ENCODE measurements at places on chromosomes 4 and X.

DNA sequence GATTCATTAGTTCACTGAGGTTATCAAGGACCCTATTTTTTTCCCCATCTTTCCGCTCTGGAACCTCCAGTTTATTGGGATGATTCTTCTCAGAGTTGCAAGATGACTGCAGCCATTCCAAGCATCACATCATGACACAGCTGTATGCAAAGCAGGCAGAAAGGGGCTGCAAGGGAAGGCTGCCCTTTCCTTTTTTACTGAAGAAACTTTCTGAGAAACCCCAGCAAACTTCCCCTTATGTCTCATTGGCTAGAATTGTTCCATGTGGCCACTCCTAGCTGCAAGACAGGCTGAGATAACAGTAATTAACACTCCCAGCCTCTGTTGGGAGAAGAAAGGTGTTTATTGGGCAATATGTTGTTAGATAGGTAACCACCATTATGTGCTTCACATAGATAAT, 102.6 kb downstream of the SATL1 start:
- no peak for DNase-seq

DNA sequence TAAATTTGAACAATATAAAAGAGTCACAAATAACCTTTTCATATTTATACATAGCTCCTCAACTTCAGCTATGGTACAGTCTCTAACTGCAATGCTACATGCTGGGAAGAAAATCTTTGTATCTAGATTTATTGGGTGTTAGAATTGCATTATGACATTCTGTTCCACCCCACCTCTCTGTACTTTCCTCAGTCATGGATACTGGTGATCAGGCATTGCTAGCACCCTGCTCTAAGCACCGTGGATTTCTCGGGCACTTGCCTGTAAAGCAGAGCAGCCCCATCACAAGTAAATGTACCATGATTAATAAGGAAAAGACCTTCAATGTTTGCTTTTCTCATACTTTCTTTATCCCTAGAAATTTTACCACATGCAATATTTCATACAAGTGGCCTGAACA, 1028.9 kb upstream of the INTU start:
- DNase-seq: no peak

DNA sequence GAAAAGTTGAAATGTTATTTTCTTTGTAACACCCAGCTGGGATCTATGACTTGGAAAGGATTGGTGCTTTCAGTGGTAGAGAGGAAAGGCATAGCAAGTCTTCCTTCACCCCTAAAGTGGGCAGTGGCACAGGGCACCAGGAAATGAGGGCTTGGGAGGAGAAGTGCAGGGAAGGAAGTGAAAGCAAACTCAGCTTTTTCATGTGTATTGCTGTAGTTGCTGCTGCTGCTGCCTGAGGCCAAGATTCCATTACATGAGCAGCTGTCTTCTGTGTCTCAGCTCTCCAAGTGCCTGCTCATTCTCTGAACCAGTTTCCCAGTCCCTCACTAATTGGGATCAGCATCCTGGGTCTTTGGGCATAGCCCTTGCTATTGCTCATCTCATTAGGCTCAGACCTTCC, 2.6 kb downstream of the HCCS start:
- no peak for DNase-seq

- no peak for DNase-seq
These were observed 239.5 kb upstream of the GPC4 start for GRCh38 chrX:133654811-133655210.

- no peak for DNase-seq
These were observed 124.4 kb upstream of the PUDP start for GRCh38 chrX:7272346-7272745.

All from stimulated activated CD4-positive, alpha-beta T cell treated with anti-CD3 and anti-CD28 coated beads, TNF-alpha, amount 100 ng/mL, for 4 hours (primary cell).